Liver (tissue), 10 donors: ENCODE measurements at places on chromosomes 7 and 10. TPM values are rescaled to one million over a fixed set of nuclear protein-coding genes. Genes with fewer than 3 reads are reported as not detected.

GRCh38 chr10:67784474-67784873 lies 53.5 kb downstream of the DNAJC12 start:
- H3K27me3 ChIP-seq = no peaks in the 10 kb centered on the region
- H3K36me3 ChIP-seq = no peaks in the 10 kb centered on the region
- no peaks in the 10 kb centered on the region for H3K4me1 ChIP-seq
- no peak for DNase-seq
- no peak overlapping the region for H3K4me3 ChIP-seq

DNA sequence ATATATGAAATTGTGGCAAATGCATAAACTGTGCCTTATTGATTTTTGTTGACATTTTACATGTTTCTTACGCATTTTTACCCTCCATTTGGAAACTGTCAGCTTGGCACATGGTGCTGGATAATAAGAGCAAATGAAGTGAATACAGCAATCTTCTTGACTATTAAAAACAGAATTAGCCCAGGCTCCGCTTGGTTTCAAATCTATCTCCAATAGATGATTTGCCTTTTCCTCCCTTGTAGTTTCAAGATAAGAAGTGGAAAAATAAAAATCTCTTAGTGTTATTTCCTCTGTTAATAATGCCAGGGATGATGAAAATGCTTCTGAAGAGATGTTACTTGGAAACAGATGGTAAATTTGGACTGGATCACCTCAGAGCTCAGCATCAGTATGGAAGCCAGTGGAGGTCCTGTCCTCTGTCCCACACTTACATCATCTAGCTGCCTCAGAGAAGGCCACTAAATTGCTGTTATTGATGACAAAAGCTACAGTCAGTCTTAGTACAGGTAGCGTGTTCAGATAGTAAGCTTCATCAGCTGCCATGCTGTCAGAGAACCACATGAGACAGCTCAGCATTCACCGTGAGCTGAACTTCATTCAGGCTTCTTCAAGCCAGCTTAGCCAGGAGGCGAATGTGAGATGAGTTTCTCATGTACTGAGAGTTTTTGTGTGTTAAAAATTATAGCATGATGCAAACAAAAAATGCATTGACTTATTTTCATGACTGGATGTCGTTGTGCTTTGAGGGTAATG lies 246.8 kb downstream of the CELF2 start:
- no peaks in the 10 kb centered on the region for H3K4me1 ChIP-seq
- H3K27me3 ChIP-seq = no peaks in the 10 kb centered on the region
- no peak overlapping the region for H3K4me3 ChIP-seq

DNA sequence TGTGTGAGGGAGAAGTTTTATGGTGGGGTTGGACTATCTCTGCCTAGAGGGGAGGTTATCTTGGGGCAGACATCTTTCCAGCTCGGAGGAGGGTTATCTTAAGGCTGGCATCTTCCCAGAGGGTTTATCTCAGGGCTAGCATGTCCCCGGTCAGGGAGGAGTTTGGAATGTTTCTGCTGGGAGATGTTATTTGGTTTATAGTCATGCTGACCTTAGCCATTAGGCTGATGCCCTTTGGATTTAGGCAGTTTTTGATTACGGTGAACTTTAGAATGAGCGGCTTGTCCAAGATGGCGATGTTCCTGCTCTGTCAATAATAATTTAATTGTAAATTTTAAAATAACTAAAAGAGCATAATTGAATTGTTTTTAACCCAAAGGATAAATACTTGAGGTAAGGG lies 236.4 kb downstream of the CACNB2 start:
- DNase-seq = no peak
- H3K36me3 ChIP-seq = no peaks in the 10 kb centered on the region
- no peaks in the 10 kb centered on the region for H3K27me3 ChIP-seq
- no peak overlapping the region for H3K27ac ChIP-seq

GRCh38 chr10:62116896-62117295 lies 151.7 kb downstream of the RTKN2 start:
- no peaks in the 10 kb centered on the region for H3K36me3 ChIP-seq
- H3K27me3 ChIP-seq = no peaks in the 10 kb centered on the region
- H3K27ac ChIP-seq = no peak overlapping the region

Gene SPDYE5
- not detected for total RNA-seq

Gene TAS2R3
- total RNA-seq = 4.1 TPM

GRCh38 chr10:52906046-52906445 lies 133.5 kb upstream of the MBL2 start:
- no peak overlapping the region for H3K27ac ChIP-seq
- peaks cover 4% of the 10 kb centered on the region for H3K27me3 ChIP-seq
- no peak overlapping the region for H3K4me3 ChIP-seq
- H3K36me3 ChIP-seq = no peaks in the 10 kb centered on the region
- H3K4me1 ChIP-seq = no peaks in the 10 kb centered on the region
- DNase-seq = no peak

Gene MRLN
- total RNA-seq = not detected

DNA sequence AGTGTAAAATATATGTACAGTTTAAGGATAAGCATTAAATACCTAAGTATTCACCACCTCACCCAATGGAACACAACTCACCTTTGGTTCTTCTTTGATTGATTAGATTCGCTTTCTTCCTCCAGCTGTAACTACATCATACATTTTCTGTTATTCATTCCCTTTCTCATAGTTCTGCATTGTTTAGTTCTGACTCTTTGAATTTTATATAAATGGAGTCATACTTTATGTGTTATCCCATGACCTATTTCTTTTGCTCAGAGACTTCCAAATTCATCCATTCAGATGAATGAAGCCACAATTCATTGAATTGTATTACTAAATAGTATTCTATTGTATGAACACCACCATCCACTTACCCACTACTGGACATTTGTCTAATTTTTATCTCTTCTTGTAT lies 12.3 kb downstream of the THNSL1 start:
- H3K36me3 ChIP-seq = no peaks in the 10 kb centered on the region
- no peaks in the 10 kb centered on the region for H3K27me3 ChIP-seq

DNA sequence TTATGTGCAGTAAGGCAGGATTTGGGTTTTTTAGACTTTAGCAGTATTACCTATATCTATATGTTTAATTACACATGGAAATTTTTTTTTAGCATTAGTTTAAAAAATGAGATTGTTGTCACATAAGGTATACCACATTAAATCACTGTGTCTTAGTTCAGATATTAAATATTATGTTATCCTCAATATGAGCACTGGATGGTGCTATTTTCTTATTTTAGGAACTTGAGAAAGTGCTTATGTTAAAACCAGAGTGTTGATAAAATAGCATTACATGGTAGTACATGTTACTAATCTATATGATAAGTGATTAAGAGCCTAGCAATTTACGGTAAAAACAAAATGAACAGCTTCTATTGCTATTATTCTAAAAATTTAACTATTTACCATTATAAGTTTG lies 28.8 kb downstream of the MIOS start:
- H3K4me1 ChIP-seq = no peaks in the 10 kb centered on the region
- no peak overlapping the region for H3K4me3 ChIP-seq
- H3K36me3 ChIP-seq = peaks cover 12% of the 10 kb centered on the region
- no peaks in the 10 kb centered on the region for H3K27me3 ChIP-seq

Gene LIPK
- not detected for total RNA-seq

GRCh38 chr10:131899695-131900349 lies 986 bp upstream of the PPP2R2D start:
- H3K27me3 ChIP-seq = no peaks in the 10 kb centered on the region
- no peak for DNase-seq
- no peaks in the 10 kb centered on the region for H3K36me3 ChIP-seq
- H3K4me1 ChIP-seq = peaks cover 21% of the 10 kb centered on the region

DNA sequence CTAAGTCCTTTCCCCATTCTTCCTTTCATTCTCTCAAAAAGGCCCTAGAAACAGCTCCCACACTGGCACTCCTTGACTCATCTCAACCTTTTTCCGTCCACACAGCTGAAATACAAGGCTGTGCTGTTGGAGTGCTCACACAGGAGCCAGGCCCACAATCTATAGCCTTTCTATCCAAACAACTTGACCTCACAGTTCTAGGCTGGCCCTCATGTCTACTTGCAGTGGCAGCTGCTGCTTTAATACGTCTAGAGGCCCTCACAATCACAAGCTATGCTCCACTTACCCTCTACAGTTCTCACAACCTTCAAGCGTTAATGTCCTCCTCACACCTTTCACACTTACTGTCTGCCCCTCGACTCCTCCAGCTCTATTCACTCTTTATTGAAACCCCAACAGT lies 12.0 kb upstream of the LRRC61 start:
- no peaks in the 10 kb centered on the region for H3K27me3 ChIP-seq
- peaks cover 8% of the 10 kb centered on the region for H3K4me1 ChIP-seq
- no peak overlapping the region for H3K27ac ChIP-seq
- H3K4me3 ChIP-seq = no peak overlapping the region
- DNase-seq = no peak

Gene GIMAP6
- 15.0 TPM for total RNA-seq

DNA sequence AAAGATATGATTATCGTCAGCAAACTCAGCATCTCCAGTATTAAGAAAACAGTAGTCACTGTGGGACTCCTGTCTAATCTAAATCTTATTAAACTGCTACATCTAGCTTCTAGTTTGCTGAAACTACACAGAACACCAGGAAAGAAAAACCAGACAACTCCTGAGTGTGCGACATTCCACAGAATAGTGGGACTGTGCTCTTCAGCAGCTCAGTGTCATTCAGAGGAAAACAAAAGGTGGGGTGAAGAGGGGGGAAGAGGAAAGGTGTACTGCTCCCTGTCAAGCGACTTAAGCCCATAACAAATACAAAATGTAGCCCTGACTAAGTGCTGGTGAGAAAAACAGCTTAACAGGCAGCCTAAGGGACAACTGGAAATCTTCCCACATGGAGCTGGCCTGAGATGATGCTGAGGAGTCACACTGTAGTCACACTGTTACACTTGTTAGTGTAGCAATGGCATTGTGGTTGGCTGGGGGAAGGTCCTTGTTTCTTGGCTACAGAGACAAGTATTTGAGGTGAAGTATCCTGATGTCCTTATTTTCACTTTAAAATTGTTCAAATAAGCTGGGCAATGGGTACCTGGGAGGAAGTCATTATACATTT lies 135.5 kb downstream of the USP6NL start:
- H3K36me3 ChIP-seq = peaks cover 21% of the 10 kb centered on the region
- H3K4me3 ChIP-seq = no peak overlapping the region
- H3K27me3 ChIP-seq = no peaks in the 10 kb centered on the region
- no peak overlapping the region for H3K27ac ChIP-seq
- no peaks in the 10 kb centered on the region for H3K4me1 ChIP-seq

Gene OR2A1
- under 0.01 TPM for total RNA-seq

GRCh38 chr10:12401466-12401865 lies 52.1 kb downstream of the CAMK1D start:
- H3K27me3 ChIP-seq = no peaks in the 10 kb centered on the region
- DNase-seq = no peak
- H3K27ac ChIP-seq = no peak overlapping the region
- H3K4me1 ChIP-seq = peaks cover 18% of the 10 kb centered on the region

Gene ADCY1
- 20.1 TPM for total RNA-seq

DNA sequence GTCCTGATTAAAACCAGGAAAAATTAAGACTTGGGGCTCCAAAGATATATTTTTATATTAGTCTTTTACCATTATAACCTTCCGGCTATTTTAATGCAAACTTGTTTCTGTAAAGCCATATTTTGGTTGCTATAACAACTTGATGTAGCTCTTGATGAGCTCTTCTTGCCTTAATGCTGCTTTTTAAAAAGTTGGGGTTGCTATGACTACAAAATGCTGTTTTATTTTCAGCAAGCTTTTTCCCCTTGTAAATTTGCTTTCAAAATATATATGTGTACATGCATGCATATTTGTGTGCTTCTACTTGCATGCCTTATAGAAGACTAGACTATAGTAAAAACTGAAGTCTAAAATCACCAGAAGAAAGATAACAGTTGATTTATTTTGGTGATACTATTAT lies 99.7 kb downstream of the CSTF2T start:
- no peaks in the 10 kb centered on the region for H3K4me1 ChIP-seq
- H3K36me3 ChIP-seq = no peaks in the 10 kb centered on the region
- DNase-seq = no peak

- DNase-seq = no peak
- no peaks in the 10 kb centered on the region for H3K27me3 ChIP-seq
- no peak overlapping the region for H3K27ac ChIP-seq
- H3K4me3 ChIP-seq = no peak overlapping the region
Measured at GRCh38 chr10:131173484-131174210, 137.9 kb downstream of the TCERG1L start.

DNA sequence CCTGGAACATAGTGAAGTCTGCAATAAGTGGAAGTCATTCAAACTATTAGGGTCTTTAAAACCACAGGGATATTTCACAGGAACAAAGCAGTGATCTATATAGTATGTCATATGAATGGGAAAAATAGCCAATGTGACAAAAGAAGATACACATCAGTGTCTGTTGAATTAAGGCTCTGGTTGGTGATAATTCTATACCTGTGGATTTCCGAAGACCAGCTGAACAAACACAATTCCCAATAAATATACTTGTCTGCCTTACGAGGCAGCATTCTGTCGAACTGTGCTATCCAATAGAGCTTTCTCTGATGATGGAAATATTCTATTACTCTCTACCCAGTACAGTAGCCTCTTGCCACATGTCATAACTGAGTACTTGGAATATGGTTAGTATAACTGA lies 55.9 kb upstream of the CAV2 start:
- H3K27ac ChIP-seq = no peak overlapping the region
- H3K4me1 ChIP-seq = no peaks in the 10 kb centered on the region
- no peak overlapping the region for H3K4me3 ChIP-seq
- no peaks in the 10 kb centered on the region for H3K27me3 ChIP-seq
- H3K36me3 ChIP-seq = no peaks in the 10 kb centered on the region

Gene NEBL
- 1.3 TPM for total RNA-seq

GRCh38 chr7:6290319-6290741 lies 17.9 kb upstream of the CYTH3 start:
- H3K27ac ChIP-seq = no peak overlapping the region
- no peaks in the 10 kb centered on the region for H3K27me3 ChIP-seq
- no peak for DNase-seq
- no peaks in the 10 kb centered on the region for H3K4me1 ChIP-seq
- no peaks in the 10 kb centered on the region for H3K36me3 ChIP-seq

DNA sequence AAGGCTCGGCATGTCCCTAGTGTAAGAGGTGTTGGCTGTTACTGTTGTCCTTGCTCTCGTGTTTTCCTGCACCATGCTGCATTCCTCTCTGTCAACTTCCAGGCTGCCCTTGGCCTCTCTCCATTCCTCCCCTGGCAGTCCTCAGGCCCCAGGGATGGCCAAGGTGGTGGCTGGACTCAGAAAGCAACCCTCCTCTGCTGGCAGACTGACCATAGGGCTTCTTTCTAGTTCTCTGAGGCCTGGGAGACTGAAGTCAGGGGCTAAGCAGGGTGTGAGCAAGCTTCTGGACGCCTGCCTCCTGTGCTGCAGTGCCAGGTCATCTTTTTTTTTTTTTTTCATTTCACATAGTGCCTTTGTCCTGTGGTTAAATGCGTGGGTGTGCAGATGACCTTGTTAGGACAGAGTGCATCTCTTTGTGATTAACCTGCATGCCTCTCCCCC lies 72.0 kb downstream of the GOLGA7B start:
- H3K27ac ChIP-seq = no peak overlapping the region
- H3K27me3 ChIP-seq = no peaks in the 10 kb centered on the region
- no peak for DNase-seq
- H3K4me3 ChIP-seq = no peak overlapping the region
- no peaks in the 10 kb centered on the region for H3K36me3 ChIP-seq
- no peaks in the 10 kb centered on the region for H3K4me1 ChIP-seq

Gene THSD7A
- total RNA-seq = 2.5 TPM

- DNase-seq = no peak
- no peaks in the 10 kb centered on the region for H3K36me3 ChIP-seq
- no peaks in the 10 kb centered on the region for H3K4me1 ChIP-seq
- no peak overlapping the region for H3K4me3 ChIP-seq
Measured at GRCh38 chr7:49812534-49812933, 39.1 kb downstream of the VWC2 start.
